ENCODE measurements at places on chromosomes 1 and 21. TPM values are rescaled to one million over a fixed set of nuclear protein-coding genes. Genes with fewer than 3 reads are reported as not detected.

ADAMTS5 gene
- 0.05 TPM for total RNA-seq

GNAT2 gene
- 0.34 TPM for total RNA-seq

LAX1 gene
- 0.15 TPM for total RNA-seq

NHLH1 gene
- 0.13 TPM for total RNA-seq

FLG2 gene
- not detected for total RNA-seq

FCRL4 gene
- not detected for total RNA-seq

PHGDH gene
- total RNA-seq, result 16.6 TPM

OR2L5 gene
- not detected for total RNA-seq

CSMD2 gene
- under 0.01 TPM for total RNA-seq

Data from mammary microvascular endothelial cell (primary cell).